Stimulated activated memory B cell treated with anti-CD40 and anti-IgM and Interleukin-4, amounts not matched to agents 10 μg/mL and 1 μg/mL and 100 μg/mL, for 72 hours (primary cell): ENCODE measurements at places on chromosomes 16 and 17.

DNA sequence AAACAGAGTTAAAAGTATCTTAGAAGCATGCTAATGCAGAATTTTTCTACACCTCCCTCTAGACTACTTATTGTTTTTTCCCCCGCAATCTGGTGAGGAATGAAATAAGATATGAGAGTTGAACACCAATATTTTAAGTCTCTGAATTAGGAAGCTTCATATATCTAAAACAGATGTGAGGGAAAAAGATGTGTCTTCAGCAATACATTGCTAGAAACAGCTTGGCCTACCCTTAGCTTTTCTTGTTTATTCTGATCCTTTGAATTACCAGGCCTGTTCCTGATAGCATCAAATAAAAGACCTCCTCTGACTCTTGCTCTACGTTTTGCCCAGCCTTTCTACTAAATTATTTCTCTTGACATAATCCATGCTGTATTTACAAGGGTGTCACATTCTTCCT, 221.8 kb downstream of the CDH11 start:
- no peak for ATAC-seq

DNA sequence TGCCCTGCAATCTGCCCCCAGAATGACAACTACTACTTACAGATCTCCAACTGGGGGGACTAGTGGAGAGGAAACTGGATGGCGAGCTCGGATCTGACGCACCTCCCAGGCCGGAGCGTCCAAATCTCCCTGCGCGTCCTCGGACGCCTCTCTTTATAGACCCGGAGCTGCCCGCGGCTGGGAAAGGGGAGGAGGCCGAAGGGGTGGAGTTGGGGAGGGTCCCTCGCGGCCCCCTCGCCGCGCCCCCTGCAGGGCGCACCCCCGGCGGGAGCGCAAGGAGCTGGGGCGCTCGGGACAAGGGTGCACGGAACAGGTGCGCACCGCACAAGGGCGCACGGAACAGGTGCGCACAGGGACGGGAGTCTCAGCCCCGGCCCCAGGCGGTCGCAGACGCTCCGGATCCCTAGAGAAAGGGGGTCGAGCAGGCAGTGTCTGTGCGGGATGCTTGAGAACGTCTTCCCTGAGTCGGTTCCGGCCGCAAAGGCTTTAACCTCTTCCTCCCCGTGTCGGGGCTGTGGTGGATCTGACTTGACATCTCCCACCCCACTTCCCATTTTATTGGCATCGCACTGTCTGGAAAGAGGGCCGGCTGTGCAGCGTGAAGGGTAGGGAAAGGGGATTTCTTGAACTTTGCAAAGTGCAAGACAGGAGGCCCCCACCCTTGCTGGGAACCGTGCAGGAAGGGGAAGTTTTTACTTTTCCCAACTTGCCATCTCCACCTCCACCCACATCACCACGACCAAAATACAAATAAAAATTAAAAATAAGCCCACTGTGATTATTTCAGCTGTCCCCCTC, at the start of gene MYH11:
MYH11 (minus strand) TSS at position 128 of the 798 bp plus-strand sequence. CDS start 18,776 bp downstream, outside the sequence.
- no peak for ATAC-seq

- ATAC-seq = no peak
Measured at GRCh38 chr16:87353613-87354012, 30.0 kb downstream of the FBXO31 start.

GRCh38 chr17:42252597-42253550, 23.3 kb downstream of the STAT5B start:
- no peak for ATAC-seq

DNA sequence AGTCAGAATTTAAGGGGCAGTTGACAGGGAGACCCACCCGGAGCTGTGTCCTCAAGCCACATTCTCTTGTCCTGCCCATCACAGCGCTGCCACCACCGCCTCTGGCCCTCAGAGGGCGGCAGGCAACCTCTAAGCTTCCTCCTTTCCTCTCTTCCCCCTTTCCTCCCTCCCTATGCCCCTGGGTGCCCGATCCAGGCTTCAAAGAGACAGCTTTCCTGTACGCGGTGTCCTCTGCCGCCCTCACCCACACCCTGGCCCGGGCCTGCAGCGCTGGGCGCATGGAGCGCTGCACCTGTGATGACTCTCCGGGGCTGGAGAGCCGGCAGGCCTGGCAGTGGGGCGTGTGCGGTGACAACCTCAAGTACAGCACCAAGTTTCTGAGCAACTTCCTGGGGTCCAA, 23.5 kb downstream of the WNT9B start:
- no peak for ATAC-seq

GRCh38 chr16:25835126-25835525, 143.4 kb downstream of the HS3ST4 start:
- ATAC-seq = no peak

GRCh38 chr16:58492735-58493134, 7.2 kb upstream of the NDRG4 start:
- no peak for ATAC-seq

DNA sequence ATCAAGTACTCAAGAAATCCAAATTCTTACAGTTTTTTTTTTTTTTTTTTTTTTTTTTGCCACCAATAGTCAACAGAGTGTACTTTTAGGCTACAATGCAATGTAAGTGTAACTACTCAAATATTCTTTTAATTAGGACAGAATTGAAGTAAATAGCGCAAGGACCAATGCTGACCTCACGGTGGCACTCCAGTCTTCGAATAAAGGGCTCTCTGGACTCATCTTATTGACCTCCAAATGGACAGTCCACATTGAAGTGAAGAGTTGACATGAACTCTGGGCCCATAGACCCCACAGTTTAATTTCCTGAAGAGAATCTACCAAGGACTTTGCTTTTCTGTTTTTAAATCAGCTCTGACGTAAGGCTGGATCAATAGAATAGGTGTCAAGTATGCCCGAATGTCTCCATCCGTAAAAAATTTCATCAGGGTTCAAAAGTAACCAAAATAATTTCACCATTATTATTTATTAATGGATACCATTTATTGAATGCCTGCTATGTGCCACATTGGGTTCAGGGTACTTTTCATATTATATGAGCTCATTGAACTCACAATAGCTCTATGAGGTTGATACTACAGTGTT, 7.3 kb upstream of the DDX52 start:
- ATAC-seq = no peak

GRCh38 chr17:70882504-70882903, 713.2 kb downstream of the KCNJ2 start:
- ATAC-seq = no peak

DNA sequence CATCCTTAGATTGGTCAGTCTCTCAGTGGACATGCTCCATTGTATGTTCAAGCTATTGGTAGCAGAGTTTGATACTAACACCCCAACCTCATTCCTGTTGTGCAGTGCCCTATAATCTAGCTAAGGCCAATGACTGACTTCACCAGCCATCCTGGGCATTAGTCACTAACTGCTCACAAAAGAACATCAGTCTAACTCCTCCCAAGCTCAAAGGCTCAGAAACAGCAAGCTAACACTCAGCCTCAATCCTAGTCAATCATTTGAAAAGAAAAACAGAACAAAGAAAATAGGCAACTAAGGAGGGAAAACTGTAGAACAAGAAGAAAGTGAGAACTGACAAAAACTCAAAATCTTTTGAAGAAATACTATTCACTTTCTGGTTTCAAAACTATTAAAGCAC, 199.1 kb upstream of the C17orf78 start:
- ATAC-seq = no peak

DNA sequence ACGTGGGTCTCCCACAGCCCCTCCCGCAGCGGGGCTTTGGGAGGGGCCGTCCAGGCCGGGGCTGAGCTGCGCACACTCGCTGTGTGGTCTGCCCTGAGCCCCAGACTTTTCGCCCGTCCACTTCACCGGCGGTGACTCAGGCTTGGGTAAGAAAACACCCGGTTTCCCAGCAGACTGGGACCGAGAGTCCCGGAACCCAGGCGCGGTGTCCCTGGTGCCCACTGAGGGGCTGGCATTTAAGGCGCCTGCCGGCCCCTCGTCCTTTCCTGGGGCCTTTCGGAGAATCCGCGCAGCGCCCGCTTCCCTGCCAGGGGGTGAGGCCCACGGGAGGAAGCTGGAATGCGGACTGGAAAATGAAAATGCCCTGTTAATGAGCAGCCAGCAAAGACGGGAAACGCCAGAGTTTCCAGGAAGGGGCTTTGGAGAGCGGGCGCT, 100.3 kb downstream of the C16orf95 start:
- ATAC-seq = no peak

DNA sequence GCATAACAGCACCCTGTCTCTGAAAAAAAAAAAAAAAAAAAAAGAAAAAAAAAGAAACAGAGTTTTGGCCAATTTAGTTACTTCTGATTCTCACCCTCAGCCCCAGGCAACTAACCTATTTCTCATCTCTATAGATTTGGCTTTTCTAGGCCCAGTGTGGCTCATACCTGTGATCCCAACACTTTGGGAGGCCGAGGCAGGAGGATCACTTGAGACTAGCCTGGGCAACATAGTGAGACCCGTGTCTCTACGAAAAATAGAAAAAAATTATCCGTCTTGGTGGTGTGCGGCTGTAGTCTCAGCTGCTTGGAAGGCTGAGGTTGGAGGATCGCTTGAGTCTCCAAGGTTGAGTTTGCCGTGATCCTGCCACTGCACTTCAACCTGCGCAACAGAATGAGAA, 8.7 kb downstream of the RPS6KB1 start:
- no peak for ATAC-seq

DNA sequence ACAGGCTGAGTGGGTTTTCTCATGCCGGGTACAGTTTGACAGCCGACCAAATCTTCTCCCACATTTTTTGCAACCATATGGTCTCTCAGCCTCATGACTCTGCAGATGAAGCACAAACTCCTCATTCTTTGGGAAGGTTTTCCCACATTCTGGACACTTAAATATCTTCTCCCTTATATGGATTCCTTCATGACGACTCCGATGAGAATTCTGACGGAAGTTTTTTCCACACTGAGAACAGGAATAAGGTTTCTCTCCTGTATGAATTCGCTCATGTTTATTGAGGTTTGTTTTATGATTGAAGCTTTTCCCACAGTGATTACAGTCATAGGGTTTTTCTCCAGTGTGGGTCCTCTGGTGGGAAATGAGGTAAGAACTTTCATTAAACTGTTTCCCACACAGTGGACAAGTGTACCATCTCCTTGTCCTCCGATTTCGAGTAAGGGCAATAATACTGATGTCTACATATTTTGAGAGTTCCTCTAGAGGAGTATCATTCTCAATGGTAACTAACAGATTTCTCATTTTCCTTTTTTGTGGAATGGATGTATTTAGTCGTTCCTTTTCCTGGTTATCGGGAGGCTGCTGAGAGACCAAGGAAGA, 10.9 kb downstream of the ZNF200 start:
- ATAC-seq = no peak

DNA sequence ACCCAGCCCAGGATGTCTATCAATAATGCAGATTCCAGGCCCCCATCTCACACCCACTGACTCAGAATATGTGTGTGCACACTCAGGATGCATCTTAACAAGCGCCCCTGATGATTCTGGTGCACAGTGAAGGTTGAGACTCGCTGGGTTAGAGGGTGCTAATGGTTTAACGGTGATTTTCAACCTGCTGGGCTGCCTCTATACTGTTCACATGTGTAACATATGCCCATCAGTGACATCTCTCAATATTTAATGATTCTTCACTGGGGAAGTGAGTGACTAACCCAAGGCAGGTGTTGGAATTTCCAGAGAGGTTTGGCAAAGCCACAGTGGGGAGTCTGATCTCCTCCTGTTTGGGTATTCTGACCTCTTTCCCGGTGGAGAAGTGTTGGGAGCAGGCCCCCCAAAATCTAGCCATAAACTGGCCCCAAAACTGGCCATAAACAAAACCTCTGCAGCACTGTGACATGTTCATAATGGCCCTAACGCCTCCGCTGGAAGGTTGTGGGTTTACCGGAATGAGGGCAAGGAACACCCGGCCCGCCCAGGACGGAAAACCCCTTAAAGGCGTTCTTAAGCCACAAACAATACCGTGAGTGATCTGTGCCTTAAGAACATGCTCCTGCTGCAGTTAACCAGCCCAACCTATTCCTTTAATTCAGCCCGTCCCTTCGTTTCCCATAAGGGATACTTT, 4.1 kb upstream of the DOC2B start:
- ATAC-seq = no peak

DNA sequence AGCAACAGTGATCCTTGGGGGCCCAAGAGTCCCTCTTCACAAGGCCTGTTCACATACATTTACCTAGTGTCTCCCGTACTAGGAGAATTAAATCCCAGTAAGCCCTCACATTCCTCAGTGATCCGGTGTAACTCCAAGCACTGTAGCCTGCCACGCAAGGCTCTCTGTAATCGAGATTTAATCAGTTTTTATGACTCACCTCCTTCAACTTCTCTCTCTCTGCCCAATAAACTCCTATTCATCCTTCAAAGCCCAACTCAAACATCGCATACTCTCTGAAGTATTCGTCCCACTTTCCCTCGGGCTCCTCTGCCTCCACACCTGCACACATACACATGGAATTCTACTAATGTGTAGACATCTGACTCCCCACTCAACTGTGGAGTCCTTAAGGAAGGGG, 141.8 kb downstream of the CMIP start:
- ATAC-seq = no peak

GRCh38 chr16:85423631-85424030, 189.5 kb upstream of the GSE1 start:
- no peak for ATAC-seq

GRCh38 chr16:75238132-75238852, 13.1 kb downstream of the BCAR1 start:
- no peak for ATAC-seq

GRCh38 chr16:5776876-5777275, 679.3 kb upstream of the EEF2KMT start:
- no peak for ATAC-seq

- no peak for ATAC-seq
Measured at GRCh38 chr16:87129771-87130170, 187.4 kb downstream of the C16orf95 start.

GRCh38 chr16:56324406-56324805, 100.9 kb downstream of the AMFR start:
- ATAC-seq = no peak
